ENCODE measurements at places on chromosomes 7 and 10.

DNA sequence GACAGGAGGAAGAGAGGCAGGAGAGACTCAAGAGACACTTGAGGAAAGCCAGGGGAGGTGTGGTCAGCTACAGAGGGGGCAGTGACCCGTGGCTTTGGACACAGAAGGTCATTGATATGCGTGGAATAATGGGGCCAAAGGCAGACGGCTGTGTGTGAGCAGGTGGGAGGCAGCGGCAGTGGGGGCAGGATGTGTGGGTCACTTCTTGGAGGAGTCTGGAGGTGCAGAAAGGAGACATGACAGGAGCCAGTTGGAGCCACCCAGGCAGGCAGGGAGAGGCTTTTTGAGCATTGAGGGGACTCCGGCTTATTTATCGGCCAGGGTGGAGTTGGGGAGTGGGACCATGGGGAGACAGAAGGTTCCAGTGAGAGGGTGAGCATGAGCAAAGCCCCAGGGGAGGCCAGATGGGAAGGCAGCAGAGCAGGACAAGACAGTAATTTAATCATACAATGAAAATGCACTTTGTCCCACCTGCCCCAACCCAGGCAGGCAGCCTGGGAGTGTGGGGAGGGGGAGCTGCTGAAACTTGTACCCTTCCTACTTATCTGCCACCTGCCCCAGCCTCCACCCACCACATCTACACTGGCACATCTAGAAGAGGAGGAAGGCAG is 5.0 kb downstream of the LDB3 start:
- DNase-seq, result no peak

GRCh38 chr7:100044718-100045117 is 4.9 kb upstream of the ZSCAN21 start:
- peak; percentile 11 for DNase-seq

DNA sequence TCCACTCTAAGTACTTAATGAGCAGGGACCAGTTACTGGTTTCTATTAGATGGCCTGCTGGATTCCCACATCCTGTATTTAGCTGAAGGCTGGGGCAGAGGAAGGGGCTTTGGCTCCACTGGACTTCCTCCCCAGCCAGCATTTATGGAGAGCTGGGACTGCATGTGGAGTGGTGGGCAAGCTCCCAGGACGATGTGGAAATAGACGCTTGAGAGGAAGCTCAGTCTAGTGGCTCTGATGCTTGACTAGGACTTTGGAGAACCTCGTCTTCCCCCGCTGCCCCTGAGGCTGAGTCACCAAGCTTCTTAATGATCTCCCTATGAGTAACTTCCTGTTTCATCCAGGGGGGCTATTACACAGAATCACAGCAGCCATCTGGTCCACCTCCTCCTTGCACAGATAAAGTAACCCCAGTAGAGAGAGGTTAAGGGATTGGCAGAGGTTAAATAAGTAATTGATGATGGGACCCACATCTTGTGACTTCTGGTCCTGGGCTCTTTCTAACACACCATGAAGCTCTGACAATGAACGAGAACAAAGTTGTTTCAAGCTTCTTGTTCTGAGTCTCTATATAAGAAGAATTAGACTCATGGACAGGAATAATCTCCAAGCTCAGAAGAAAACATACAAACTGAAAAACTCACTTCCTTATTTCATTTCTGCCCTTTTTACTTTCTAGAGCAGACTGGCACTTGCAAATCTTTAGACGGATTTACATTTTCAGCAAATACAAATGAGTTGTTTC is 126.2 kb downstream of the PRPF18 start:
- peak; percentile 75 for DNase-seq

DNA sequence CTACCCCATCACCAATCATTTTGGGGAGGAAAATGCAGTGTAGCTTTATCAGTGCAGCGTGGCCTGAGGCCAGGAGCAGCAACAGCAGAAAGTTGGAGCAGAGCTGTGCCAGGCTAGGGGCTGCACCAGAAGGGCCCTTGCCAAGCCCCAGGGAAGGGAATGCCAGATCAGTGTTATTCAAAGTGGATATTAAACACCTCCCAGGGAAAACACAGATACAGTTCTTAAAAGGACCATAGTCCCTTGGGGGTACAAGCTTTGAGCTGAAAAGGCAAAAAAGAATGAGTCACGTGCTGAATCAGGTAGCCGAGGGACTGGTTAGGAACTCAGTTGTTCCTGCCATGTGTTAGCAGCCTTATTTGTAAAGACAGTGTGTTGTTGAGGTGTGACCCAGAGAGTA is 54.0 kb downstream of the GSDME start:
- DNase-seq, result no peak

- no peak for DNase-seq
These were observed 171.7 kb downstream of the LSM5 start for GRCh38 chr7:32318300-32319011.

GRCh38 chr10:117421985-117422384 is 46.7 kb upstream of the PDZD8 start:
- no peak for DNase-seq

DNA sequence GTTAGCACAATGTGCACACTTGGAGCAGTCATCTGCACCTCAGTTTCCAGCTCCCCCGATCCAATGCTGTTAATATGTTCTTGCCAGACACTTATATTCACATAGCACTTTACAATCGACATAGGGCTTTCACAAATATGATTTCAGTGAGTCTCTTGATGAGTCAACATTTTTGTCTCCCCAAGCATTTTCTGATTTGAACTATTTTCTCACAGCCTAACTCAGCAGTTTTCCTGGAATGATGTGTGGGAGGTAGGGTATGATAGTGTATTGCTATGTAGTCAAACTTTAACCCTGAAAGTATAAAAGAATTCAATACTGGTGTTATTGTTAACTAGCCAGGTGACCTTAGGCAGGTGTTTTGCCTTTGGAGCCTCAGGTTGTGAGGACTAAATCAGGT is 82.5 kb upstream of the LRGUK start:
- no peak for DNase-seq

GRCh38 chr10:43806831-43807640 is 158.4 kb upstream of the ZNF32 start:
- DNase-seq, result no peak

- DNase-seq, result no peak
These were observed 35.1 kb downstream of the SMNDC1 start for GRCh38 chr10:110269374-110270318.

DNA sequence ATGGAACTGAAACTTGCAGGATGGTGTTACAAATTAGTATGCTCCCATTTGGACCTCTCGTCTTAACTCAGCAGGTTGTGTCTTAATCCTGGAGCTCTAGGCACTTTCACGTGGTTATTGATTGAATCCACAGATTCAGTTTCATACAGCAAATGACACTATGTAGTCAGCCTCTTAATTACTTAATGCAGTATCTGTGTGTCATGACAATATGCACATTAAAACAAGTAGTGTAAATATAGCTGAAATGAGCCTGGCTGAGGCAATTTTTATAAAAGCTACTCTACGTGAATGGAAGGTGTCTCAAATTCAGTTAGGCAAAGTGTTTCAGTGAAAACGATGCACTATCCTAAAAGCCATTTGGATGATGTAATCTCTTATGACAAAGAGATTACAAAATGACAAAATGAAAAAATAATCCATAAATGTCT is 86.8 kb downstream of the CD36 start:
- DNase-seq, result no peak

DNA sequence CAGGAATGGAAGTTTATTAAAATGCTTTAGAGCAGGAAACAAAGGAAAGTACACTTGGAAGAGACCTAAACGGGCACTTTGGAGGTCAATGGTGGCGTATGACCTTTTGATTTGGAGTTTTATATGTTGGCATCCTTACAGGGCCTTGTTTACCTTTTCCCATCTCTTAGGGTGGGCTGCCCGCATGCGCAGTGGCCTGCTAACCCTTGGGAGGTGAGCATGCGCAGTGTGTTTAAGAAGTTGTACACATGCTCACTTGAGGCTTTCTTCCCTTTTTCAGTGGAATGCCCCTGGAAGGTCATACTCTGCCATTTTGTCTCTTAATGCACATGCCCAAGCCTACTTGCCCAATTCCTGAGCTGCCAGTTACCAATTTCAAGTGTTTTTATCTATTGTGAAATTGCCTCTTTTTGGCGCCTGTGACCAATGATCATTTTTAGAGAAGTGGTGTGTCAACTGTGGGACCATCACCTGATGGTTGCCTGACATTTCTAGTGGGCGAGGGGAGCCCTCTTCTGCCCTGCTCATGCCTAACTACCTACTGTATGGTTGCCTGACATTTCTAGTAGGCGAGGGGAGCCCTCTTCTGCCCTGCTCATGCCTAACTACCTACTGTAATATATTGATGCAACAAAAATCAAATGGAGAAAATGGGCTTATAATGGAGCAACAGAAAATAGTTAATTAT is 138.0 kb downstream of the PPP1R9A start:
- no peak for DNase-seq

DNA sequence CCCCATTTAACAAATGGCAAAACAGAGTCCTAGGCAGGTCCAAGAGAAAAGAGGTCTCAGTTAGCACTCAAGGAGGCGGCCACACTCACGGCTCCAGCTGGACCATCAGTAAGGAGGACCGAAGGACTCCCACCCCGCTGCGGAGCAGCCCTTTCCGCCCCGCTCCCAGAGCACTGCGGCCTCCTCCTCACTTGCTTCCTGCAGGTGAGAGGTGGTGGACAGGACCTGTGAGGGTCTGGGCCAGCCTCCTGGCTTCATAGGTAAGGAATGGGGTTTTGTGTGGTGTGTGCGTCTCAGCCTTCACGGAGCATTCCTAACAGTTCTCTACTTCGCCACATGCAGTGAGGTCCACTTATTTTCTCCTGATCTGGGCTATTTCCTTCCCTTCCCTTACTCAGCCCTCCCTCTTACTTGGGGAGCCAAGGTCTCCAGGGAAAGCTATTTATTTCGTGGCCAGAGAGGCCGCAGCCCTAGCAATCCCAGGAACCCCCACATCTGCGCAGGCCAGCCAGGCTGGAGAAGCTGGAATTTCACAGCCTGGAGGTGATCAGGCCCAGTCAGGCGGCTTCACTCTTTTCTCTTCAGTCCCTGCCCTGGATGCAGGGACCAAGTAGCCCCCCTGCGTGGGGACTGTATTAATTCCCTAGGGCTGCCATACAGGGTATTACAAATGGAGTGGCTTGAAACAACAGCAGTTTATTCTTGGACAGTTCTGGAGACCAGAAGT is 45.9 kb downstream of the ZNF783 start:
- no peak for DNase-seq

- no peak for DNase-seq
These were observed 61.0 kb downstream of the VIPR2 start for GRCh38 chr7:159083698-159084068.

GRCh38 chr10:132533571-132534260 is 3.9 kb upstream of the INPP5A start:
- no peak for DNase-seq

DNA sequence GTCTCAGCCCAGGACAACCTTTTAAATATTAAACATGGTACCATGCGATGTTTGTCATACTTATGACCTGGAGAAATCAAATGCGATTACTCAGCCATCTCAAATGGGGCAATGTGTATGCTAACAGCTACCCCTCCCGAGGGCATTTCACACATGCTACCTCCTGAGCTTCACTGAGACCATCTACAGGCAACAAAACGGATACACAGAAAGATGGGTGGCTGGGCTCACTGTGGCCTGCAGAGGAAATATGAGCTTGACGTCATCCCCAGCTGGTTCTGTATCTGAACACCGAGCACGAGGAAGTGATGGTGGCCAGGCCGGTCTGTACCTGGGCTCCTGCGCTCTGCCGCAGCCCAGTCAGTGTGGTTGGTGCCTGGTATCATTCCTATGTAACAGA is 374.3 kb downstream of the RPS24 start:
- no peak for DNase-seq

DNA sequence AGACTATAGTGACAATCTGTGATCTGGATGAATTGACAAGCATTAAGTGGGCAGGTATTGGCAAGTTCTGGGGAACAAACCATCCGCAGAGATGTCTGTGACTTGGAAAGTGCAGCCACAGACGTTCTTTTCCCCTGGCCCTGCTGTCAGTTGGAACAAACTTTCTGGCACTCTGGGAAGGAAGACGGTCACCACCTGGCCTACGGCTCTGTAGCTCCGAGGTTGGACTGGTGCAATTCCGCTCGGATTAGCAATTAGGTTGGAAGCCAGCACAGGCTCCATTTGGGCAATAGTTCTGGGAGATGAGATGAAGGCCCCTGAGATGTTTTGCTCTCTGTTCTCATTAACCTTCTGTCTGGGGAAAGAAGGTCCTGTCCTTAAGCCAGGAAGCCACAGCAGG is 437.5 kb downstream of the CALN1 start:
- DNase-seq, result no peak
